Esophagus muscularis mucosa (tissue), 4 donors: ENCODE measurements at places on chromosomes 4 and X. TPM values are rescaled to one million over a fixed set of nuclear protein-coding genes. Genes with fewer than 3 reads are reported as not detected.

The RAI2 gene
- total RNA-seq = 24.4 TPM

The RTL3 gene
- total RNA-seq = 3.7 TPM

The PGAM4 gene
- total RNA-seq = not detected

The NAP1L2 gene
- 3.6 TPM for total RNA-seq

The C4orf51 gene
- total RNA-seq = not detected

The TLR7 gene
- total RNA-seq = 0.58 TPM

The PCYT1B gene
- 9.3 TPM for total RNA-seq
